Fibroblast of mammary gland (primary cell): ENCODE measurements at places on chromosomes 5 and 9.

DNA sequence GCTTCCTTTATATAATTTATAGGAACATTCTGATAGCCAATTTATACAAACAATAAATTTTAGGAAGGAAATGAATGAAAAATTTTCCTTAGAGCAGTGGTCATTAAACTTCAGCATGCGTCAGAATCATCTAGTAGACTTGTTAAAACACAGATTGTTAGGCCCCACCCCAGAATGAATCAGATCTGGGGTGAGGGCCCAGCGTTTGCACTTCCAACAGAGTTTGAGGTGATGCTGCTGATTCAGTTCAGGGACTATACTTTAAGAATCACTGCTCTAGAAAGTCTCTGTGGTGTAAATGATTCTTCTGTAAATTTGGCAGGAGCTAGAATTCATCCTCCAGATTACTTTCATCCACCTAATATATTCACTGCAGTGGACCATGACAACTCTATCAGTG, 80.4 kb downstream of the SLC12A2 start:
- DNase-seq: peak; percentile 81

- DNase-seq: no peak
Observed at GRCh38 chr5:119484884-119485283, 32.6 kb downstream of the HSD17B4 start.

DNA sequence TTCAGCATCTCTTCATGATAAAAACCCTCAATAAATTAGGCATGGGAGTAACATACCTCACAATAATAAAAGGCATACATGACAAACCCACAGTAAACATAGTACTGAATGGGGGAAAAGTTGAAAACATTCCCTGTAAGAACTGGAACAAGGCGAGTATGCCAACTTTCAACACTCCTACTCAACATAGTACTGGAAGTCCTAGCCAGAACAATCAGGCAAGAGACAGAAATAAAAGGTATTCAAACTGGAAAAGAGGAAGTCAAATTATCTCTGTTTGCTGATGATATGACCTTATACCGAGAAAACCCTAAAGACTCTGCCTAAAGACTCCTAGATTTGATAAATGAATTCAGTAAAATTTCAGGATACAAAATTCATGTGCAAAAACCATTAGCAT, 167.6 kb downstream of the TMEM38B start:
- no peak for DNase-seq

GRCh38 chr9:126520453-126520852, 93.3 kb upstream of the LMX1B start:
- no peak for DNase-seq

DNA sequence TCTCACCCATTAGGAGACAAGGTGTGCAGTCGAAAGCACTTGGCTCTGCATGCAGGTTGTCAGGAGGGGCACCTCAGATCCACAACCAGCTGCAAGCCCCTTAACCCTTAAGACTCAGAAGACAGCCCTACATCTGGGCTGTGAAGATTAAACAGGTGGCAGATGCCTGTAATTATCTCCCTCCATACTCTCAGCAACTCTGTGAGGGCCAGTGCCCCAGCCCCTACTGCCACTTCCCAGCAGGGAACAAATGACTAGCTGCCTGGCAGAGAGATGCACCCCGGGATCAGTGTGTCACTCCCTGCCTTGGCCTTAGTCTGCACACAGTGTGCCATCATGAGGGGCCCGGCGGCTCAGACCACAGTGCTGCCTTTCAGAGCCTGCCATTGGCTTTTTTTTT, 42.0 kb downstream of the CRB2 start:
- DNase-seq: no peak

GRCh38 chr5:2206293-2207108, 323.8 kb upstream of the IRX4 start:
- no peak for DNase-seq

GRCh38 chr5:56543441-56544388, 271.6 kb upstream of the MAP3K1 start:
- no peak for DNase-seq

DNA sequence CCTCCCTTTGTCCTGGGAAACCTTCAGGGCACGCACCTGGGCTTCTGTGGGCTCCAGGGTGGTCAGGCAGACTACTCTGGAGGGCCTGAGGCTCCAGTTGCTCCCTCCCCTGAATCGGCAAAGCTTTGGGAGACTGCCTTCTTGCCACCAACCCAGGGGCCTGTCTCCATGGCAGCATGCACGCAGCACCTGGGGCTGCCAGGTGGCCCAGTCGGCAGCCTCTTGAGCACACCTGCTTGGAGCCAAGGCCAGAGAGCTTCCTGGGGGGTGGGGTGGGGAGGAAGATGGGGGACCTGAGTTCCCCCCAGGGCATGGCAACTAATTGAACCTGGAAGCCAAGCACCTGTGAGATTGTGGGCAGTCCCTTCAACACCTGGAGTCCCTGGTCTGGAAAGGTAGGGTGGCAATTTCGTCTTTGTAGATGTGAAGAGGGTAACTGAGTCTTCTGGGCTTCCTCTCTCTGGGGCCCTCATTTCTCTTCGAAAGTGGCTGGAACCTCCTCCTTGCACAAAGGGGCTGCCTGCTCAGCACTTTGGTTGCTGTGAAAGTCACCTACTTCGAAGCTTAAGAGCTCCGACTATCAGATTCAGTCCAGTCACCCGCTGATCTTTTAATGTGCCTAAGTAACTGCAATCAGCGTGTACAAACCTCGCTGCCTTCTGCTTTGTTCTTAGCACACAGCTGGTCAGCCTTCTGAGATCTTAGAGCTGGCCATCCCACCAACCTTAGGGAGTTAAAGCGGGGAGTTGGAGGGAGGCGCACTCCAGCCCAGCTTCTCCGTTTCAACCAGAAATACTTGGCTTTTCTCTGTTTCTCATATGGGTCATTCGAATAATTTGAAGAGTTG, 4.0 kb downstream of the RNF183 start:
- DNase-seq: no peak

DNA sequence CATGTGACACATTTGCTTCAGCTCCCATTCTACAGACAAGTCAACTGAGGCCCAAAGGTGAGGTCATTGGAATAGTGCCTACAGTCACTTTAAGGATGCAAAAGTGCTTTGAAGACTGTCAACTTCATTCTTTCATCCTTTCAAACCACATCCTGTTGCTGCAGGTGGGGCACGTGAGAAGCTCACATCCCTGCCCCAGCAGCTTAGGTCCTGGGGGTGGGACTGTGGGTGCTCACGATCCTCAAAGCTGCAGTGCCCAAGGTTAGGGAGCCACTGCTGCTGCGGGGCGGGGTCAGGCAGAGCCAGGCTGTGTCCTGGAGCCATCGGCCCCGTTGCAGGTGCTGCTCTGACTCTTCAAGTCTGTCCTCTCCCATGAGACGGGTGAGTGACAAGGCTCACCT, 57.9 kb upstream of the IER5L start:
- DNase-seq: no peak

DNA sequence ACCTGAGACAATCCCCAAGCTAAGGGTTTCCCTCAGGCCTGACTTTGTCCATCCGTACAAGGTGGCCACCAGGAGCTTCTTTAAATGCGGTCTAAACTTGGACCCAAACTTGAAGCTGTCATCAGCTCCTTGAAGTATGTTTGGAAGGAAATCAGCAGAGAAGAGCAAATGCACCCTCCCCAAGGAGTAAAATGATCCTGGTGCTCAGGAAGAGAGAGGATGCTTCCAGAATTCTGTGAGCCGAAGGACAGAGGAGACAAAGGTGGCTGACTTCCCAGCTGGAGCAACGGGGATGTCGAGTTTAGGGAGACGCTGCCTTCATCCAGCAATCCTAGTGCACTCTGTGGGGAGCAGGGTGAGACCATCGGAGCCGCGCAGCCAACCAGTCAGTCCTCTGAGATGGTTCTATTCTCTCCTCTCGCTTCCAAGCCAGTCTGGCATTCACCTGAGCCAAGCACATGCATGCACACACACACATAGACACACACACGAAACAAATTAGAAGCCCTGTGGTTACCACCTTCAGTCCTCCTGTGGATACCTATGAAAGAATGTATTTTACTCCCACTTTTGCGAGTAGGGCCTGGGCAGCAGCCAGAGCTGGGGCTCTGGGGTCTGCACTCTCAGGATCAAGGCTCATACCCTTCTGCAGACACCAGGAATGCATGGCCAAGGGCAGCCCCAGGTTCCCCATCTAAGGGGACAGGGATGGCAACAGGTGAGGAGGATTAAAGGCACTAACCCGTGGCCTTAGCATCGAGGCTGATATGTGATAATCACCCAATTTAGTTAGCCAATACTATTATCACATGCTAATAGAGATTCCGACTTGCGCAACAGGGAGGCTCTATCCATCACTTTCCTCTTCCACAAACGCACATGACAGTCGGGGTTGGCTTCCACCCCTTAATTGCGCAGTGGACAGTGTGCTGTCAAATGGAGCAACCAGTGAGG, 75.8 kb downstream of the GTF3C4 start:
- no peak for DNase-seq

- no peak for DNase-seq
Observed at GRCh38 chr9:84609779-84610178, 59.8 kb upstream of the NTRK2 start.

DNA sequence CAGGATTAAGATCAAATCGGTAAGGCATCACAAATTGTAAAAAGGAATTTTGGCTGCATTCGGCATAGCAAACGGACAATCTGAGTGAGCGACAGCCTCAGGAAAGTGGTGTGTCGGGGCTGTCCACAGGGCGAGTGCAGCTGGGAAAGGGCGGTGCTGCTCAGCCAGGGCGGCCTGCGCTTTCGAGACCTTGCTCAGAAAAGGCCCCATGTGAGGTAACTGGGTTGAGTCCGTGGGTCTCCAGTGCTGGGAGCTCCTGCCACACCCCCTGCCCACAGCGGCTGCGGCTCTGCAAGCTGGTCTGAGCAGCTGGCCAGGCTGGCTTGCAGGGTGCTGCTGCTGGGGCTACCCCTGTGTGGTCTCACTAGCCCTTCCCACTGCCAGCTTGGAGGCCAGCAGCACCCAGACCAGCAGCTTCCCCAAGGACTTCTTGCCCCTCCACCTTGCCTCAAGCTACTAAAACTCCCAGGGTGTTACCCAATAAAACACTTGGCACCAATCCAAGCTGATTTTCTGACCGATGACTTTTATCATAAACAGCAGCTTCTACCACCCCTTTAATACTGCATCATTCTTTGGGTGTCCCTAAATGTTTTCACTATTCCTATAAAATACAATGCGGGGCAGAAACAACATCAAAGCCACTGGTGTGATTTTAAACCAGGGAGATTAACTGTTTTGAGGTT, 6.2 kb downstream of the SURF2 start:
- DNase-seq: peak; percentile 49

DNA sequence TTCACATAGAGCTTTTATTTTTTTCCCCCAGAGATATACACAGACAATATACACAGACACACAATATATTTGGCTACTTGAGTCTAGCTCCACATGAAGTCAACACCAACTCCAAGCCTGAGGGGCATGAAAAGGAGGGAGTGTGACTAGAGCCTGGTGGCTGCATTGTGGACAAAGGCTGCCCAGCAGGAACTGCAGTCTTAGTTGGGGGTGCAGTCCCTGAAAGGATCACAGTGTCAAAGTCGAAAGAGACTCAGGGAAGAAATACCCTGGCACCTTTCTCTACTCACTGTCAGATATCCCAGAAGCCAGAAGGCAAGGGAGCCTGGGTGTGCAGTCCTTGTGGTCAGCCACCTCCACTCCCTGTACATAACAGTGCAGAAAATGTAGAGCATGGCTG, 231.6 kb upstream of the RPS23 start:
- DNase-seq: no peak

- DNase-seq: peak; percentile 60
Observed at GRCh38 chr5:141100243-141100805, at the start of gene PCDHB3. Gene PCDHB3, plus strand, starts transcription at chr5:141100473. Its CDS starts 177 bp downstream, at chr5:141100650.

DNA sequence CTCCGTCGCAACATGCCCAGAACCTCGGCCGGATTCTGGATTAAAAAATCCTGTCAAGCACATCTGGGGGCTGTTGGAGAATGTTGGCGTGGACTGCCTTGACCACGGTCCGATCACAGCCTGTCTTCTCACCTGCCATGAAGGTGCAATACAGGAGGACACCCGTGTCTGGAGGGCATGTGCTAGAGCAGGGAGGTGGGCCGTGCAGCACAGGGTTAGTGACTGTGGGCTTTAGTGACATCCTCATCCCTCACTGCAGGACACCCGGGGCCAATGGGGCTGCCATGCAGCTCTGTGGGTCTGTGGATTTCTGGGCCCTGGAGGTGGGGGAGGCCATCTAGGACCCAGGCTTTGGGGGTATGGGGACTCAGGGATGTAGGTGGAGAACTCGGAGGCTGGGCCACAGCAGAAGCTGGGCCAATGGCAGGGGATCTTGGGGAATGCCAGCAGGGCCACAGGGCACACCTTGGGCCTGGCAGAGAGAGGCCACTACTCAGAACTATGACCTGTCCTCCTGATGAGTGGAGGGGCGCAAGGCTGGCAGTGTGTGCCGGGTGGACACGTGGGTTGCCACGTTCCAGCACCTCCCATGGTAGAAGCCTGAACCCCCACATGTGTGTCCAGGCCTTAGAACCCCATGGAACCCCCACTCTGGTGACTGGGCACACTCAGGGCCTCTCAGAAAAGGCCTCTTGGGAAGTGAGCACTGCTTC, 23.3 kb downstream of the ZDHHC11B start:
- no peak for DNase-seq

DNA sequence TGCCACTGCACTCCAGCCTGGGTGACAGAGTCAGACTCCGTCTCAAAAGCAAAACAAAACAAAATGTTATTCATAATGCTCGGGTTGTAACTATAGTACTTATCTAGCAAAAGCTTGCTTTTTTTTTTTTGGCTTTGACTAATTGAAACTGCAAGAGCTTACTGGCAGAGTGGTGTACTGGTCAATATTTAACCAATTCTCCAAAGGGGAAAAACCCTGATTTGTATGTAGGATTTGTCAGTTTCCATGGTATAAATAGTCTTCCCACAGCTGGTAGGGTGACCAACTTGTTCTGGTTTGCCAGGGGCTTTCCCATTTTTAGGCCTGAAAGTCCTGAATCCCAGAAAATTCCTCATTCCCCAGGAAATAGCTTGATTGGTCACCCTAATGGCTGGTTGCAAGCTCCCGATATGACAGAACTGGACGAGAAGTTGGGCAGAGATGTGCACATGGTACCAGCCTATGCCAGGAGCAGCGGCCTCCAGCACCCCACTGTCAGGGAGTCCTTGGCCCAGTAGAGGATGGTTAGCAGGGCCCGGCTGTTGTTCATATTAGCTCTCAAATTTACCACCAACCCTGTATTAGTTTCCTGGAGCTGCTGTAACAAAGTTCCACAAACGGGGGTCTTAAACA, 58.0 kb downstream of the FXN start:
- no peak for DNase-seq

- DNase-seq: no peak
Observed at GRCh38 chr5:14356305-14356704, 213.2 kb downstream of the TRIO start.

DNA sequence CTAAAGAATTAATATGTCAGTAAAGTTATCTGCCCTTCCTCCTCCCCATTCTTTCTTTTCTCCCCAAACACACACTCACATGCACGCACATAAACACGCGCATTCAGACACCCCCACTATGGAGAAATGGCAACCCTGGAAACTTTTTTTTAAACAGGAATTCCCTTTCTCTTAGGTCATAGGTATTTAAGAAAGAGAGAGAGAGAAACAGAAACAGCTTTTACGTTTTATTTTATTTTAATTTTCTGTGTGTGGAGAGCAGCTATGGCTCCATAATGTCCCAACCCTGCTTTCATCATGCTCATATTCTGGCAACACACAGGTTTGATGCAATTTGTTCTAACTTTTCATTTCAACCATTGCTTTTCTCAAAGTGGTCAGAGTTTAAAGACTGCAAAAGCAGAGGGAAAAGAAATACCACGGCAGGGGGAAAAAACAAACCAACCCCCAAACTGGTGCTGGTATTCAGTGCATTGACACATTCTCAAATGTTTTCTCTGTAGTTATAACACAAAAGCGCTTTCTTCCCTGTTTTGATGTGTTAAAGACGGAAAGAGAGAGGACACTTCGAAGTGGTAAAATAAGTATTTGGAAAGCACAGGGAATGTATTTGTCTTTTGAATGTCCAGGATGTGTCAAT, 126.0 kb upstream of the TMEM161B start:
- no peak for DNase-seq

- no peak for DNase-seq
Observed at GRCh38 chr5:80057099-80057498, 22.0 kb downstream of the THBS4 start.
